ENCODE measurements at places on chromosomes 11 and 22.

GRCh38 chr22:22951035-22951434 is 63.4 kb downstream of the IGLL5 start:
- DNase-seq, result no peak

GRCh38 chr11:15484398-15484797 is 369.7 kb downstream of the INSC start:
- no peak for DNase-seq

DNA sequence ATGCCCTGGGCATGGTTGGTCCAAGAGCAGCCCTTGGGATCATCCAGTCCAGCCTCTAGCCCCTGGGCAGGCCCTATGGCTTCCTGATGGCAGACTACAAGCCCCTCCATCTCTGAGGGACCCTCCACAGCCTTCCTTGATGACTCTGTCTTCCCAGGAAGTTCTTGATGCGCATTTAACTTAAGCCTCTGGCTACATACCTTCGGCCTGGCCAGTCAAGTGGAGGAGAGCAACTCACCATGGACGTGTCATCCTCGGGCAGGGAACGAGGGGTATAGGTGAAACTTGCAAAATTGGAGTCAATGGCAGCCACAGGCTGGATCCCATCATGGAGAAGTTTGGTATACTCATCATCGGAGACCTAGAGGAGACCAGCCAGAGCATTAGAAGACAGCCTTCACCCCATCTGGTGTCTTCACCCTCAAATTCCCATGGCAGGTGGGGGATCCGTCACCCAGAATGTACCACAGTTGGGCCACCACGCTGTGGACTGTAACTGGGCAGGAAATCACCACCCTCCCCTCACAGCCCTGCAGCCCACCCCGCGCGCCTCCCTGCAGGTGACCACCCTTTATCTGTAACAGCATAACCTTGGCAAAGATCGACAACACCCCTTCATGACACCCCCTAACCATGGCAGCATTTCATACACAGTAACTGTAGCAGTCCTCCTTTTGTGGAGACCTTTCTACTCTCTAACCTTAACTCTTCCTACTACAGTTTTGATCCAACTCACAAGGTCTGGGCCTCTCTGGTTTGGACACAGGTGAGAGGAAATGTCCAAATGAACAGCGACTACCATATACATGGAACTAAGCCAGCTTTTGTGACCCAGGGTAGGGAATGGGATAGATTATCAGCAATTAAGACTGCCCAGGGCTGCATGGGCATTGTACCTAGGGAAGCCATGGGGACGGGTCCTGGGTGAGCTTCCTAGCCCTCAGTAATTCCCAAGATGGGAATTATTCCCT is 91.7 kb downstream of the PDE2A start:
- DNase-seq, result no peak

DNA sequence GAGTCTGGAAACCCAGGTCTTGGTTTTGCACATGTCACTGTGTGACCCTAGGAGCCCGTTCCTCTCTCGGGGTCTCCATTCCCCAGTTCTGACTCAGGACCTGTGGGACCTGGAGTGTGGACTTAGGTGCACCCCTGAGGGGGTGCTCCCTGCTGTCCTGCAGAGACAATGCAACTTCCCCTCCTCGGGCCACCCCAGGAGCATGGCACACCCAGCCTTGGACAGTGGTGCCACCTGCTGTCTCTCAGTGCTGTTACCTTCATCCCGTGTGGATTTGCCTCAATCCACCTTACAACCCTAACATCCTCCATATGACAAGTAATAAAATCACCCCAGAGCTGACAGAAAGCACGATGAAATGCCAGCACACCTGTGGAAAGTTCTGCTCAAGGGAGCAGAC is 27.5 kb upstream of the CRYBB3 start:
- DNase-seq, result peak; percentile 8

GRCh38 chr11:86377972-86378371 is 3.3 kb downstream of the CCDC81 start:
- DNase-seq, result no peak

- DNase-seq, result no peak
Observed at GRCh38 chr22:43827926-43828724, 16.0 kb upstream of the EFCAB6 start.

DNA sequence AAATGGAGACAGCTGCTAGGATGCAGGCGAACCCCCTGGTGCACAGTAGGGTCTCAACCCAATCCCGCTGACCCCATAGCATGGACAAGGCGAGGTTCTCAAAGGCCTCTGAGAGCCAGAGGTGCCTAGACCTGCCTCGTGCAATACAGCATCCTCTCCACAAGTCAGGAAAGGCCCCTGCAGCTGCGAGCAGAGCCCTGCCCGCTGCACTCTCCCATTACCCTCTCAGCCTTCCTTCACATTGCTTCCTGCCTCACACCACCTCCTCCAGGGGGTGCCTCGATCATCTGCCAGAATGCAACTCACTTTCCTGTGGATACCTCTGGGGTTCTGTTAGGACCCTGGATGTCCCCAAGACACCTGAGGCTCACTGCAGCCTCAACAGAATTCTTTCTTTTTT is 42.8 kb upstream of the TCF20 start:
- no peak for DNase-seq

DNA sequence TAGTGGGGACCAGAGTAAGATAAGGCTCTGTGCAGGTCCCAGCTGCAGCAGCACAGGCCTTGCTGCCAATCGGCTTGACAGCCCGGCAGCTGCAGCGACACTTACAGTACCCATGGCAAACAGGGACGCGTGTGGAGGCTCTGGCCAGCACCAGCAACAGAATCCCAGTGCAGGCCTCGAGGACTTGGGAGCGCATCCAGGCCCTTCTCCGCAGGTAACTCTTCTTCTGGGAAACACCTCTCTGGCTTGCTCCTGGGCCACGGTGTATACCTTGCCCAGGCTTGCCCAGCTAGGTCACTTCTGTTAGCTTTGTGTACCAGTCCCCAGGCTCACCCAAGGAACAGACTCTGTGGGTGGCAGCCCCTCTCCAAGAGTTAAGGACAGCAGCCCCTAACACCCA is 126.7 kb downstream of the CTTN start:
- DNase-seq, result no peak

DNA sequence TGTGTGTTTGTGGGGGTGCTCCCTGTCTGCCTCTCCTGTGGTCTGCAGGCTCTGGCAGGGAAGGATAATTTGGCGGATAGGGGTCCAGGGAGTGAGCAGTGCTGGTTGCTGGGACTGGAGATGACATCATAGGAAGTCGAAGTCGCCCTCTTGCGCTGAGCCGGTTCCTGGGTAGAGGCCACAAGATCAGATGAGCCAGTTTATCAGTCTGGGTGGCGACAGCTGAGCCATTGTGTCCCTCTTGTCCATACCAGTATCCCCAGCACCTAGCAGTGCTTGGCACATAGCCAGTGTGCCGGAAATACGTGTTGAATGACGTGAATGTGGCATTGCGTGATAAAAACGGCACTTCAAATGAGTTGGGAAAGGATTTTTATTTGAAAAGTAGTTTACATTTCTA is 9.8 kb downstream of the APOL5 start:
- no peak for DNase-seq

GRCh38 chr11:61480994-61481335 is 27.6 kb upstream of the LRRC10B start:
- DNase-seq, result no peak

DNA sequence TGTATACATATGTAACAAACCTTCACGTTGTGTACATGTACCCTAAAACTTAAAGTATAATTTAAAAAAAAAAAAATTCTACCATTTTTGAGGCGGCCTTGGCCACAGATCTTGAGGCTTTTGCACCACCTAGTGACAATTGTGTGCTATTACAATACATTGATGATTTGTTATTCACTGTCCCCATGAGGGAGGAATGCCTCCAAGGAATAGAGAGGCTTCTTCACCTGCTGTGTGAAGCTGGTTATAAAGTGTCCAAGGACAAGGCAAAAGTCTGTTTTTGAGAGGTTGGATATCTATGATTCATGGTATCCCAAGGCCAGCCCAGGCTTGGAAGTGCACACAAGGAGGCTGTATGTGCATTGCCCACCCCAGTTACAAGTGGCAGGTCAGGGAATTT is 30.7 kb downstream of the SLC22A25 start:
- DNase-seq, result no peak

GRCh38 chr11:121839781-121840180 is 276.2 kb downstream of the BLID start:
- no peak for DNase-seq

DNA sequence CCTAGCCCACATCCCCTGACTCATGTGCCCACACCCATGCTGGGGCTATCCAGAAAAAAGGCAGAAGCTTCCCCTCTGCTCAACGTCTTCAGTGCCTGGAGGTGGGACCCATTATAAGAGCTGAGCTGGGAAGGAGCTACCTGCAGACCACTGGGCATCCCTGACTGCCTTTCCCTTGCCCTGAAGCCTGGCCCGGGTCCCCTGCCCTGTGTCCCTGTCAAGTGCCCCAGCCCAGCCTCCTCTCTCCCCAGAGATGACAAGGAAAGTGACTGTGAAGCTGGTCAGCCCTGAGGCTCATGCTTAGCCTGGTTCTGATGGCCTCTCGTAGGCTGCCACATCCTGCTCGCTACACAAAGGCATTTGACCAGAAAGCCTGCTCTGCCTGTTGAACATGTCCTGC is 140.4 kb downstream of the PARVA start:
- no peak for DNase-seq

GRCh38 chr11:72676861-72677341 is 2.7 kb upstream of the PDE2A start:
- peak; percentile 39 for DNase-seq

GRCh38 chr11:86447763-86448480 is 73.2 kb downstream of the CCDC81 start:
- DNase-seq, result no peak

- no peak for DNase-seq
Observed at GRCh38 chr11:85855341-85855656, at the start of gene CCDC83. Gene CCDC83 (plus strand): TSS chr11:85855383. CDS start chr11:85865124, 9,741 bp downstream.

All from activated T-helper 1 cell treated with Interleukin-2 at 50 U/mL for 16 hours (primary cell).